ENCODE measurements at places on chromosomes 12 and 14.

- no peak for DNase-seq
These were observed 55.4 kb upstream of the PYGL start for GRCh38 chr14:50999726-51000125.

GRCh38 chr14:53915364-53916014 is 41.1 kb downstream of the BMP4 start:
- no peak for DNase-seq

GRCh38 chr14:23120541-23121251 is 1.6 kb upstream of the CEBPE start:
- DNase-seq, result peak; percentile 50

GRCh38 chr14:75439989-75440388 is 12.2 kb downstream of the JDP2 start:
- no peak for DNase-seq

- no peak for DNase-seq
These were observed 36.5 kb downstream of the HIGD1C start for GRCh38 chr12:50988871-50989270.

- no peak for DNase-seq
These were observed 17.7 kb upstream of the FOXJ2 start for GRCh38 chr12:8014836-8015235.

- no peak for DNase-seq
These were observed 13.6 kb upstream of the TBC1D30 start for GRCh38 chr12:64810831-64811230.

DNA sequence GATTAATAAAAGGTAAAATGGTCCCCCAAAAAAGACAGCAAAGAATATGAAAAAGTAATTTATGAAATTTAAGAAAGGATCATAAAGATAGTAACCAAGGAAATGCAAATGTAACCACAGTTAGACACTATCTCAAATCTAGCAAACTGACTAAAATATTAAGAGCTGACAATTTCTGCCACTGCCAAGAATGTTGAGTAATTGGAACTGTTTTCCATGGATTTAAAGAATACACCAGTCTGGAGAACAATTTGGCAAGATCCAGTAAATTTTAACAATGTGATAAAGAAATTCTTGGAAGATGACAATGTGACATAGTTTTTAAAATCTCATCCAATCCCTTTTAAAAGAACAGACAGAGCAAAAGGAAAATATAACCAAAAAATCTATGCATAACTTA is 798.0 kb upstream of the MGAT4C start:
- DNase-seq, result no peak

DNA sequence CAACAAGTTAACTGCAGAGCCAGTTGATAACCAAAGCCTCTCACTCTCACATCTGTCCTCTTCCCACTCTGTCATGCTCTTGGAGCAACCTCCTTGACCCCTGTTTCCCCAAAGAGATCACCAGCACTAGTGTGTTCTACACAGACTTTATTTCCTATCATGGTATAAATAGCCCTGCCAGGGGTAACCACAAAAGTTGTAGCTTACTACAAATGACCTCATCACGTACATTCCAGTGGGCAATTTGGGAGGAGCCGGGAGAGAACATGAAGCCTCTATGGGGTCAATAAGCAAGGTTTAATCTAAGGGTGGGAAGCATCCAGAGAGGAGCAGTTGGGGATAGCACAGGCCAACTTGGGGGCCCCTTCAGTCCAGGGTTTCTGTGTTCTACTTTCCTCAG is 186.5 kb downstream of the KCNA5 start:
- DNase-seq, result no peak

- DNase-seq, result no peak
These were observed 51.4 kb downstream of the BORCS5 start for GRCh38 chr12:12408265-12408690.

- DNase-seq, result no peak
These were observed 11.3 kb upstream of the KCNH3 start for GRCh38 chr12:49527361-49528130.
